AG09319 (cell line): ENCODE measurements at places on chromosomes 2 and 18.

DNA sequence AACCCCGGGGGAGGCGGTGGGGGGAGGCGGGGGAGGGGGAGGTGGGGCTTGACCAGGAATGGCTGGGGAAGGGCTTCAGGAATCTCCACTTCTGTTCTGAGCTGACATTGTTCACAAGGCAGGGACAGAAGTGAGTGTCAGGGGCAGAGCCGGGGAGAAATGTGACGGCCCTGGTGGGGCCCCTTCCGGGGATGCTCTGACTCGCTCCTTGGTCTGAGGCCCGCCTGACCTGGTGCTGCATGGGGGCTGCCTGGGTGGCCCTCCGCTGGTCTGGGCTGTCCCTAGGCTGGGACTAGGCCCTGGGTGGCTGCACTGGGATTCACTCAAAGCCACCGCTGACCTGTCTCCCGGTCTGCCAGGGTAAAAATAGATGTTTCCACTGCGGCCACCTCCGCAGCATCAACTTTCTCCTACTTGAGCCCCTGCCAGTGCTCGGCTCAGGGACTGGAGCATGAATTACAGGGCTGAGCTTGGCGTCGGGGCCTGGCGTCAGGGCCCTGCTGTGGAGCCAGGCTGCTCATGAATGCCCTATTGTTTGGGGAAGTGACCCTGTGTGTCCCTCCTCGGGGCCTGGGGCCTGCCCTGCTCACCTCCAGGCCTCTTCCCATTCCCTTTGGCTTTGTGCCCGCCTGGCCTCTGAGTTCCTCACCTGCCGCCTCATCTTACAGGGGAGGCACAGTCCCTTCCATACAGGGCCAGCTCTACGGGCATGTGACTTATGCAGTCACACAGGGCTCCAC lies 247.5 kb downstream of the DYSF start:
- no peak for DNase-seq

- DNase-seq, result peak; percentile 37
Observed at GRCh38 chr2:133484106-133484505, 84.2 kb downstream of the NCKAP5 start.

DNA sequence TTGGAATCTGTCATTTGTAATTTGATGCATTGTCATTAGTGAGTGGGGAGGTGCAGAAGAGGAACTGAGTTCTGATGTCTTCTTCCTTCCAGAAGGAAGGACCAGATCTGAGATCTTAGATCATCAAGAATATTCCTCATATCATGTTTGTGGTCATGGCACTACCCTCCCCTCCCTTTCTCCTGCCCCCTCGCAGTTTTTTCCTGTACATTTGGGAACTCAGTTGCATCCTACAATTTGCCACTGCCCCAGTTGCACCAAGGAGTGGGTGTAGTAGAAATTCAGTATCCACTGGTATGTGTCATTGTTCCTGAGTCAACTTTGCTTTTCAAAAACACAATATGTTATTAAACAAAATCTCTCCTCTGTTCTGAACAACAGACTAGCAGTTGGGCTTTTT lies 26.6 kb upstream of the ACVR1 start:
- DNase-seq, result no peak

DNA sequence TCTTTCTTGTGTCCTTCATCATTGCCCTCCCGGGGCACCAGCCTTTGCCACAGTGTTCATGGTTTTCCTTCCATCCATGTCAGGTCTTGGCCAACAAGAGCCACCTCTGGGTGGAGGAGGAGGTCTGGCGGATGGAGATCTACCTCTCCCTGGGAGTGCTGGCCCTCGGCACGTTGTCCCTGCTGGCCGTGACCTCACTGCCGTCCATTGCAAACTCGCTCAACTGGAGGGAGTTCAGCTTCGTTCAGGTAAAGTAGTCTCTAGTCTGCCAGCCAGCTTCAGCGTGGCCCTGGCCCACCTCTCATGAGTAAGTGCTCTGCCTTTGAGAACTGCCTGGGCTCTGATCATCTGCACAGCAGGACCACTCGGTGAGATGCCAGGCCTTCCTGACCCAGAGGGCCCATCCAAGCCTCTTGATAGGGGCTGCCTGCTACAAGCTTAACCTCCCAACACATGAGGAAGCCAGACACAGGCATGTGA lies 31.0 kb downstream of the STEAP3 start:
- no peak for DNase-seq

DNA sequence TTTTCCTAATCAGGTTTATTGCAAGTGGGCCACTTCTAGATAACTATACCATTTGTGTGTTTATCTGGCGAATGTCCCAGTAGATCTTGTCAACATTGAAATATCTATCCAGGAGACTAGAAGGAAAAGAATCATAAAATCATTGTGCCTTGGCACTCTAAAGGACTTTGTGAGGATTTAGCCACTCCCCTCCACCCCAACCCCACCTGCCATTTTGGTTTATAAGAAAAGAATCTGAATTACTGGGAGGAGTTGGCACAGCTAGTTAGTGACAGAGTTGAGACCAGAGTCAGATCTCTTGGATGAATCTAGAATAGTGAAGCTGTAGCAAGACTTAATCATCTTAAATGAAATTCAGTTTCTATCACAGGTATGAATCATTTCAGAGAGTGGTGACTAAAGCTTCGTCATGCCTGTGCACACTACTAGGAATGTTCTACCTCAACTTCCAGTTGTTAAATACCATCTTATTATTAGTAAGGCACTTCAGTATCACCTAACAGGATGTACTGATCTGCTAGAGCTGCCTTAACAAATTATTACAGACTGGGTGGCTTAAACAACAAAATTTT lies 212.7 kb upstream of the SLC14A2 start:
- no peak for DNase-seq

DNA sequence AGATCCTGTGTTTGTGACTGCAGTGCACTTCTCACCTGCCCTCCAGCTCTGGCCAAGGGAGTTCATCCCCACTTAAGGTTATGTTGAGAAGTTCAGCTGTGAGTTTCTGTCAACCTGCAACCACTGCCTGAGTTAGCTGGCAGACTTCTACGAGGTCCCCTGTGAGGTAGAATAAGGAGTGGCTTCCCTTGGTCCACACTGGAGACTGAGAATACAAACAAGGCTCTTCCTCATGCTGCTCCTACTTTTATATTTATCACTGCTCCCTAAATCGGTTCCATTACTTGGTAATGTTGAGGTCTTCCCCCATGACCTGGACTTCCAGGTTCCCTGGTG lies 353.2 kb upstream of the CWC22 start:
- DNase-seq, result no peak

DNA sequence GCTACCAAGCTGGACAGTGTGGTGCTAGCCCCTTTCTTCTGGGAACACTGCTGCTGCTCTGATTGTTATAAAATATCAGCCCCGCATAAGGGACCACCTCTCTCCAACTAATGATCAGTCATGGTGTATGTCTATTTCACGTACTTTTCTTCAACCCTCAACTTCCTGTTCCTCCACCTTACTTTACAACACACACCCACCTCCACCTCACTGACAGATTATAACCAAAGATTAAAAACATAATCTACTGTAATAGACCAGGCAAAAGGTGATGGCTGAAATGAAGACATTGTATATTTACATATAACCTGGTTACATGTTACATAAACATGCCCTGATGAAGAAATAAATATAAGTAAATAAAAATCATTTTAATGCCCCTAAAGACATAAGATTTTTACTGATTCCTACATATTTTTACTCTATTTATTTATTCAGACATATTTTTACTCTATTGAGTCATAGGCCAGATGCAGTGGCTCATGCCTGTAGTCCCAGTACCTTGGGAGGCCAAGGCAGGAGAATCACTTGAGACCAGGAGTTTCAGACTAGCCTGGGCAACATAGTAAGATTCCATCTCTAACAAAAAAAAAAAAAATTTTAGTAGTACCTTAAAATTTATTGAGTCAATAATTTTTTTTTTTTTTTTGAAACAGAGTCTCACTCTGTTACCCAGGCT lies 12.8 kb downstream of the STK39 start:
- no peak for DNase-seq

DNA sequence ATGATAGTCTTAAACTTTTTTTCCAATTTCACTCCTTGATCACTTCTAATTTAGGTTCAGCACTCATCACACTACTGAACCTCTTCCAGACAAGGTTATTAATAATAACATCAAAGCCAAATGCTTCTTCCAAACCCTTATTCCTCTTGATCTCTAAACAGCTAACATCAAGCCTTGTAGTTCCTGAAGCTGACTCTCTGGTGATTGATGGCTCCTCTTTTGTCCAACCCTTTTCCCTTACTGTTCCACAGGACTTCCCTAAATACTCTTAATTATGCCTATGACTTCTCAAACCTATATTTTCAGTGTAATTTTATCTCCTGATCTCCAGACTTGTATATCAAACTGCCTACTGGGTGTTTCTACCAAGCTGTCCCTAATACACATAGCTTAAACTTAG lies 83.9 kb downstream of the FAM228A start:
- DNase-seq, result no peak

GRCh38 chr2:24667542-24667941 lies 125.6 kb downstream of the PTRHD1 start:
- DNase-seq, result no peak

- DNase-seq, result no peak
Observed at GRCh38 chr2:105882341-105882740, 137.6 kb downstream of the NCK2 start.

DNA sequence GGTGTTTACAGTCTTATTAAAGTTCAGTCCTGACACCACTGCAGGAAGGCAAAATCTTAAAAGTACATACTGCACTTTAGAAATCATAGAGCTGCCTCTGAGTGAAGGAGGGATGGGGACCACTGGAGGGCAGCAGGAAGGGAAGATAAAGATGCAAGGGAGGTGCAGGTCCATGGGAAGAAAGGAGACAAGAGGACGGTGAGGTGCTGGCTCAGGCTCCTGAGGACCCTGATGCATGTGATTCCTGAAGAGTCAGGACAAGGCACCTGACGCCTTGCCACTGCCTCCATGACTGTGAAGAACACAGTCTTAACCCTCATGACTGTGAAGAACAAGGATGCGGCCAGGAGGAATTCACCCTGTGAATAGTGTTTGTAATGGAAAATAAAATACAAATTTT lies 116.2 kb upstream of the NPAS2 start:
- DNase-seq, result no peak

DNA sequence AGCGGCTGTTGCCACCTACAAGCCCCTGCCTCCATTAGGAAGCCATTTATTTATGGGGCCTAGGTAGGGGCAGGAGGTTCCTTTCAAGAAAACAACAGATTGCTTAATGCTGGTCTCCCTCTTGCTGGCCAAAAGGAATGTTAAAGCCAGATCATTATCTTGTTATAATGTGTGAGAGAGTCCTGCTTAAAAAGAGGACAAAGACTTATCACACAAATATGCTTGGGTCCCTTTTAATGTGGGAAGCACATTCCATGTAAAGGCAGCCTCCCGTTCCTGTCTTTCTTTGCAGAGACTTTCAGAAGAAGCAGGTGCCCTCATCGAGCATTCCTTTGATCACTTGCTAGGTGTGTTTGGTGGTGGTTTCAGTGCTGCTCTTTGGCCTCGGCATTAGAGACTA lies 76.4 kb downstream of the AGAP1 start:
- DNase-seq, result no peak

DNA sequence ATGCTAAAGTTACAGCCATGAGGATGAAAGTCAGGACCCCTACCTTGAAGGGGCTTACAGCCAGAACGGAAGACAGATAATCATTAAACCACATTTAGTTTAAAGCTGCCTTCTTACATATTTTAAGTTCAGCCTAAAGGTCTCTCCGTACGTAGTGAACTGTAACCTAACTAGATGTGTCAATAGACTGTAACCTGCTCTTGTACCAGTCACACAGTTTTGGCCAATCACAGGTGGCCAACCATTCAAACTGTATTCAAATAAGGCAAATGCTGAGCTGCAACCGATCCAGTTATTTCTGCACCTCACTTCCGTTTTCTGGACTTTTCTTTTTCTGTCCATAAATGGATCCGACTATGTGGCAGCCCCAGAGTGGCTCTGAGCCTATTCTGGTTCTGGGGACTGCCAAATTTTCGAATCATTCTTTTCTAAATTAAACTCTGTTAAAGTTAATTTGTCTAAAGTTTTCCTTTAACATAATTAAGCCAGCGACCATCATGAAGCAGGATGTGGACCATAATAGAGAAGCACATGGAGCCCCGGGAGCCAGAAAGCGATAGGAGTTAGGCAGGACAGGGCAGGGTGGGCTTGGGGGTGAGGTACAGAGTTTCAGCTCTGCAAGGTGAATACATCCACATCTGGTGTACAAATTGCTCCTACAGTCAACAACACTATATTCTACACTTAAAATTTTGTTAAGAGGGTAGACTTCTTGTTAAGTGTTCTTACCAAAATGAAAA lies 48.4 kb upstream of the YPEL5 start:
- DNase-seq, result no peak

DNA sequence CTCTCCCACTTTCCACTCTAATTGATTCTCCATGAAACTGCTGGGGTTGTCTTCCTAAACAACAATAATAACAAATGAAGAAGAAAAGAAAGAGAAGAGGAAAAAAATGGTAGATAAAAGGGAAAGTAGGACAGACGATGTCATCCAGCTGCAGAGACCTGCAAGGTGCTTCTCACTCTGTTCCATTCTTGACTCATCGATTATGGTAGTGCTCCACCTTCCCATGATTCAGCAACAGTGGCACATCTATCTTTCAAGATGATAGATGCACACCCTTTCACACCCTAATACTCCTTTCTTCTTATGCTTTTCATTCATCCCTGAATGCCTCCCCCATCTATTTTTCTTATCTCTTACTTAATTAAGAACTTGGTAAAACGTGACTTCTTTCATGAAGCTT lies 610.2 kb downstream of the NR4A2 start:
- DNase-seq, result no peak

GRCh38 chr2:61750624-61751023 lies 103.2 kb downstream of the FAM161A start:
- no peak for DNase-seq

GRCh38 chr2:121649149-121649595 lies at the start of gene CLASP1:
Gene CLASP1 (minus strand): TSS chr2:121649462. CDS start chr2:121605895, 43,567 bp downstream.
- DNase-seq, result no peak

- DNase-seq, result no peak
Observed at GRCh38 chr2:63569740-63570139, 18.5 kb downstream of the WDPCP start.

GRCh38 chr2:150552041-150552820 lies 64.8 kb upstream of the RND3 start:
- no peak for DNase-seq

- no peak for DNase-seq
Observed at GRCh38 chr2:1738163-1738562, 6.2 kb downstream of the PXDN start.

DNA sequence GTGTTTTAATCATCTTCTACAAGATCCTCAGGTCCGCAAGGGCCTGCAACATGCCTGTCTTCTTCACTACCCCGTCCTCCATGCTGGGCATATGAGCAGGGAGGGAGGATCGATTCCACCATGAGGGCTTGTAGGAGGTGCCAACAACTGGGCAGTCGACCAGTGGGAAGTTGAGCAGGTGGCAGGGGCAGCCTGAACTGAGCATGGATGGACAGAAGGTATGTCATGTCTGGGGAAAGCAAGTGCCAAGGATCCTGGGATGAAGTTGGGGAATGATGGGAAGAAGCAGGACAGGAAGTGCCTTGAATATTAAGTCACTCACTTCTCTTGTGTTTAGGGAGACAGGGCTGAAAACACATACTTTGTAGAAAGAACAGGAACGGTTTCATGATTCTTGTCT lies 44.7 kb downstream of the CTIF start:
- no peak for DNase-seq

- no peak for DNase-seq
Observed at GRCh38 chr2:171583566-171583965, 61.3 kb downstream of the CYBRD1 start.
